ENCODE measurements at places on chromosomes 1 and 21.

DNA sequence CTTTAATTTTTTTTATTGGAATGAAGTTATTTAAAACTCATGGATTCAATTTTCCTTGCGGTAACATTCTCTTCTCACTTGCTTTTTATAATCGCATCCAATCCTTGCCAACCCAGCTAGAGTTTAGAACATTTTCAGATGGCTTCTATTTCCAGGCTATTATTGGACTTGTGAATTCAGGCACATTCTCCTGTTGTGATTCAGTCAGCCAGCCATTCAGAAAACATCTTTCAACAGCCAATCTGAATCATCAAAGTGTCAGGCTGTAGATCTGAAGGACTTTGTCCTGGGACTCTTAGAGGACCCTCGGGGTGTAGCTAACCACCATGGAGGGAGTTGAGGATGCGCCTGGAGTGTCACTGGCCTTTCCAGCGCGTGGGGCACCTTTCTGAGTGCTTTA, 92.4 kb downstream of the PRDM2 start:
- no peak for DNase-seq

DNA sequence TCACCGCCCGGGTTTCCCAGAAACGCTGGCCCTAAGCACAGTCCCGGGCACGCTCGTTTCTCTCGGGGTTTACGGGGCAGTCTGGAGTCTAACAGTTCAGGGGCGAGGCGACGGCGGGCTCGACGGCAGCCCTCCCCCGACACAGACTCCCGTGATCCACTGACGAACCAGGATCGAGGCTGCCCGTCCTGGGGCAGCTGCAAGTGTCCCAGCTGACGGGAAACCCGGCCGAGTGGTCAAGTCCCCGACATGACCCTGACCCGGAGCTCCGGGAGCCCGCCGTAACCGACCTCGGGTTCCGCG, 494 bp downstream of the UBE2J2 start:
- DNase-seq, result no peak

GRCh38 chr1:32759997-32760623, 57.0 kb downstream of the YARS1 start:
- no peak for DNase-seq

DNA sequence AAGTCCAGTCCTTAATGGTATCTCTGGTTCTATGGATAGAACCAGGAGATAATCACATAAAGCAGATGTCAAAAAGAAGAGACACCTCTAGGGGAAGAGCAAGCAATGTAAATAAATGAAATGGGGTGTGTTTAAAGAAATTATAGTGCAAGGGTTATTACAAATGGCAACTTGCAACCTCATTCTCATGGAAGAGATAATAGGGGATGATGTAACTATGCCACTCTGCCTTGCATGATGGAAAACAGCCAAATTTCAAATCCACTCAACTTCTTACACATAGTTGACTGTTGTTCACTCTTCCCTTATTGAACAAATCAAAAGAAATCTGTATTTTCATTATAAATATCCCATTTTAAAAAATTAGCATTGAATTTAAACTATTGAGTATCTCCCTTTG, 274.0 kb upstream of the TMPRSS15 start:
- DNase-seq, result no peak

- no peak for DNase-seq
These were observed 929 bp upstream of the FOXJ3 start for GRCh38 chr1:42335809-42336518.

DNA sequence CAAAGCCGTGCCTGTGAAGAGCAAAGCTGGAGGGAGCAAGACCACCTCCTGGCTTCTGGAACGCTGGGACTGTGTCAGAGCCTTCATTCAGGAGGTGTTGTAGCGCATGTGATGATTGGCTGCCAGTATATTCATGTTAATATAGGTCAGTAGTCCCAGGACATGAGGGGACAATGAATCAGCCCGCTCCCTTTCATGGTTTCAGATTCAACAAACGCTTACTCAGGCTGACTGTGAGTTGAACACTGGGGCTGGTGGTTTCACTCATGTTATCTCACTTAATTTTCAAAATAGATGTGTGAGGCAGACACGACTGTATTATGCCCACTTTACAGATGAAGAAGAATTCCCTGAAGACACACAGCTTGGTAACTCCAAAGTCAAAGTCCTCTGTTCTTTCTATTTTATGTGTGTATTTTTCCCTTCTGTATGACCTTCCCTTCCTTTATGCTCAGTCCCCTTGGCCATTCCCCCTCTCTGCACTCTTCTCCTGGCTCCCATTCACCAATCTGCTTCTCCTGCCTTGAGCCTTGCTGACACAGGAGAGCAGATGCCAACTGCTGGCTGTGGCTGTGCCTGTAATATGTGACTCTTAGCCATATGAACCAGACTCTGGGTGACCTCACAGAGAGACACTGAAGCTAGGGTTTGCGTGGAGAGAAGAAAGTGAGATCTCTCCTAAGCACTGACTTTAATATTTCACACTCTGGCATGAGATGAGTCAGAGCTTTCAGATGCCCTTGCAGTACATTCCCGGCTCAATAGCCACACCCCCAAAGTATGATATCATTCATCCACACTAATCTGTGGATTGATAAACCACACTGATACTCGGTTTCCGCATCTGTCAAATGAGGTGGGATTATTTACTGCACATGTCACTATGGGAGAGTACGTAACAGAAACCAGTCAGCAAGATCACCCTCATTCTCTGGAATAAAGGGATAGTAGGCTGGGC, 31.4 kb upstream of the KIRREL1 start:
- DNase-seq, result no peak

DNA sequence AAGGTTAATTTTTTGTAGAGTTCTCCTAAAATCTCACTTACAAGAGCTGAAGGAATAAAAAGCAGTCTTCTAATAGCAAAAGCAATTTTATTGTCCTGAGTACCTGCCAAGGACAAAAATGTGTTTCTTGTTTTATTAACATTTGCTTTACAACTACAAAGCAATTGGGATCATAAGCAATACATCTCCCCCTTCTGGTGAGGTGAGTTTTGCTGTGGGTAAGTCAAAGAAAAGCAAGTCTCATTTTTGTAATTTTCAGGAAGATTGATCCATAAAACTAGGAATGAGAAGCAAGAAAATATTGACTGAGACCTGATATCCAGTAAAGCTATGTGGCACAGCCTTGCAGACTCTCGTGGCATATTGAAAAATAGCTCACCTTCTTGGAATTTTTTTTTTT, 2162.7 kb downstream of the NCAM2 start:
- no peak for DNase-seq

Measured in cerebellar nuclear complex (tissue), 1 donor.